Gastroesophageal sphincter (tissue), 4 donors: ENCODE measurements at places on chromosomes 7 and 10.
A peak's percentile ranks its signal among the peaks of the same experiment; 100 is the strongest.

GRCh38 chr7:123433665-123434064 lies 100.7 kb downstream of the IQUB start:
- ATAC-seq, result no peak

DNA sequence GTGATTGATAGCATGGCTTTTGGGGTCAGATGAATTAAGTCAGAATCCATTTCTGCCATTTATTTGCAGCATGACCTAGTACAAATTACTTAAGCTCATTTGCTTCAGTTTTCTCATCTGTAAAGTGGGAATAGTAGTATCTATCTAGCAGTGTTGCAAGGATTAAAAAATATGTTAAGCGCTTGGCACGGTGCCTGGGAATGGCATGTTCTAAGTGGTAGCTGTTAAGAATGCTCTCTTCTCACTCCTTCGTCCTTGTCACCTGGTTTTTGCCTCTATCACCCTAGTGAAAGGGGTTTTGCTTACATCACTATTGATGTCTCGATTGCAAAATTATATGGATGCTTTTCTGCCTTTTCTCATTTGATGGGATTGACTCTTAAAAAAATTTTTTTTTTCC lies 7.4 kb downstream of the TMEM248 start:
- no peak for ATAC-seq

DNA sequence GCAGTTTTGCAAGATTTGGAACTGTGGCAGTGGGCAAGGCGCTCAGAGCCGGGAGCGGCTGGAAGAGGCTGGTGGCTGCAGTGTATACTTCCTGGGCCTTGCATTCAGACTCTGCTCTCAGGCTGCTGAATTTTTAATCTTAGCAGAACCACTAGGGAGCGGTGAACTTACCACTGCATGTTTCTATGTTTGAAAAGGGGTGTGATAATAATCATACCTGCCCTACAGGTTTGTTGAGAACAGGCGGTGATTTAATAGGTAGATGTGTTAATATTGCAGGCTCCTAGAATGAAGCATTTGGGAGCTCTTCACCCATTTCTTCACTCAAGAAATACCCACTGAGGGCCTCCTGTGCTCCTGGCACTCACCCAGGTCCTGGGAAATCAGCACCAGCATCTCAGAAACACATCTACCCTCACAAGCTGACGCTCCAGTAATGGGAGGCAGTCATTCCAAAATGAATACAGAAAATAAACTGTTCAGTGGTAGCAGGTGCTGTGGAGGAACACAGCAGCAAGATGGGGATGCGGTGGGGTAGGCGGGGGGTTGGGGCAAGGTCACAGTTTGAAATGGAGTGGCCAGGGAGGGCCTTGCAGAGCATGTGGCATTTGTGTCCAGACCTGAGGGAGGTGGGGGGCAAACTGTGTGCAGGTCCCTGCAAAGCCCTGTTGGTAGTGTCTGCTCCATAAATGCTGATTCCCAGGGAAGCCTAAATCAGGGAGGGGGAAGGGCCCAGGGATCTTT lies 41.0 kb downstream of the VWA2 start:
- ATAC-seq, result no peak

DNA sequence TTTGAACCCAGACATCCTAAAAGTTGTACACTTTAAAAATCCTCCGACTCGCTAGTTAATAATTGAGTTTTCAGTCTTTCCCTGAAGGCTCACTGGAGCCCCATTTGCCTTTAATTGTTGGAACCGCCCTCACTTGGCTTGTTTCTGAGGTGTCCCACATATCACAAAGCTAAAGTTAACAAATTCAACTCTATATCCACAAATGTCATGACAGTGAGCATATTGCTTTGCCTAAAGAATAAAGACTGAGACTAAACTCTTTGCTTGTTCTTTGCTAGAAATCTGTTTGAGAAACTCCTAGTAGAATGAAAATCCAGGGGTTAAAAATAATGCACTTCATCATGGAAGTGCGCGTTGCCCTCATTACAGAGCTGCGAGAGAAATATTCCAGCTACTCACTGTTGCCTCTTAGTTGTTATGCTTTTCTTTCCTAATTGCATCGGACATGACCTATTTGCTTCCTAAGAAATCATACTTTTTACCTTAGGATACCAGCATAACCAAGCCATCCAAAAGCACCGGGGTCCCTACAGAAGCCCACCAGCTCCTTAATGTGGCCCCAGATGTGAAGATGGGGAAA lies 752 bp downstream of the THSD7A start:
- ATAC-seq, result peak; percentile 39

DNA sequence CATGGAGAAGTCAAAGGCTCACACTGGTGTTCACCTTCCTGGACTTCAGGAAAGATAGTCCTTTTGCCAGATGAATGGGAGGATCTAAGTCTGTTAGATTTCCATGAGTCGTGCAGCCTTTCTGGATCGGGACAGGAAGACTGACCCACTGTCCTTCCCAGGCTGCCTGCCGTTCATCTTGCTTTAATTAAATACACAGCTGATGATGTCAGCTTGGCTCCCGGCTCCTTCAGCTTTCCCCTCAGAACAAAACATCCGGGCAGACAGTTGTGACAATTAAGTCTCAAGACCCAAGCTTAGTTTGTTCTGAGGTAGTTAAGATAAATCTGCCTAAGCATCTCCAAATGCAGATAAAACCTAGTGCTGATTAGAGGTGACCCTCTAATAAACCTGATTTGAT lies 58.6 kb downstream of the AUTS2 start:
- peak; percentile 64 for ATAC-seq

GRCh38 chr7:8070451-8071180 lies 102.0 kb downstream of the GLCCI1 start:
- no peak for ATAC-seq

- no peak for ATAC-seq
Measured at GRCh38 chr7:52151559-52151958, 835.0 kb upstream of the COBL start.

DNA sequence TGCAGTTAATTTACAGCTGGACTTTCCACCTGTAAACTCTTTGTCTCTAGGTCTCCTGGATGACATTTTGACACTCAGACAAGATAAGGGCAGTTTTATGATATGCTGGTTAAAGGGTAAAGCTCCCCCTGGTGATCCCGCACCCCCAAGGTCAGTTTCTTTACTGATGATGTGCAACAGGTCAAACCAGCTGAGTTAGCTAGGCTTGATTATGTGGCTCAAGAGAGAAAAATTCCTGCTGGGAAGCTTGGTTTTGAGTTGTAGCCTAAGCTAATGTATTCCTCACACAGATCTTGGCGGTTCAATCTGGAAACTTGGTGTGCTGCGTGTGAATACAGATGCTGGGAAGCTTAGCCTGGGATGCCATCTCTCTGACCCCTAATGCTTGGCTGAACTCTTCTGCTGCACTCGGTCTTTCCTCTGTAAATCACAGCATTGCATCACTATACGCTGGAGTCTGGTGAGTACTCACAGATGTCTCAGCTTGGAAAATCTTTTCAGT lies 11.4 kb upstream of the AKR1D1 start:
- ATAC-seq, result no peak

GRCh38 chr10:128364631-128365030 lies 238.4 kb upstream of the MKI67 start:
- no peak for ATAC-seq

DNA sequence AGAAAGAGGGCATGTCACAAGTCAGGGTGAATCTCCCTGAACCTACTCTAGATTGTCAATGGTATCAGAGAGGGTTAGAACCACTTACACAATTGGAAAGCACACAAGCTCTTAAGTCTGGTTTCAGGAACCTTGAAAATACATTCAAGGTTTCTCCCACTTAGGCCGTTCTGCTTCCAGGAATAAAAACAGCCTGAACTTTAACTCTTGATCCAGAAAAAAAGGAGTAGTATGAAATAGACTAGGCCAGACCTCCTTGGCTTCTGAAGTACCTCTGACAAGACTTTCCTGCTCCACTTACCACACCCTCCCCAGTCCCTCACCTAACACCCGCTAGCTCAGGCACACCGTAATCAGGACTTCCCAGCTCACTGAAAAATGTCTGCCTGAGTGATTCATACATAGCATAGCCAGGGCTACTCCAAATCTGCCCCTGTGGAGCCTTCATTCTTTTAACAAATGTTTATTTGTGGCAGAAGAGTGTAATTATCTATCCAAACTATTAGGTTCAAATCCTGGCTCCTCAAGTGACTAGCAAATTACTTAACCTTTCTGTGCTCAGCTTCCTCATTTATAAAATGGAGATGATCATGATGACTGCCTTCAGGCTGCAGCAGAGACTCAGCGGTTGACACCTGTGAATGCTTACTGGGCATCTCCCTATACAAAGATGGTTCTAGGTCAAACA lies 30.3 kb upstream of the IL6 start:
- no peak for ATAC-seq

DNA sequence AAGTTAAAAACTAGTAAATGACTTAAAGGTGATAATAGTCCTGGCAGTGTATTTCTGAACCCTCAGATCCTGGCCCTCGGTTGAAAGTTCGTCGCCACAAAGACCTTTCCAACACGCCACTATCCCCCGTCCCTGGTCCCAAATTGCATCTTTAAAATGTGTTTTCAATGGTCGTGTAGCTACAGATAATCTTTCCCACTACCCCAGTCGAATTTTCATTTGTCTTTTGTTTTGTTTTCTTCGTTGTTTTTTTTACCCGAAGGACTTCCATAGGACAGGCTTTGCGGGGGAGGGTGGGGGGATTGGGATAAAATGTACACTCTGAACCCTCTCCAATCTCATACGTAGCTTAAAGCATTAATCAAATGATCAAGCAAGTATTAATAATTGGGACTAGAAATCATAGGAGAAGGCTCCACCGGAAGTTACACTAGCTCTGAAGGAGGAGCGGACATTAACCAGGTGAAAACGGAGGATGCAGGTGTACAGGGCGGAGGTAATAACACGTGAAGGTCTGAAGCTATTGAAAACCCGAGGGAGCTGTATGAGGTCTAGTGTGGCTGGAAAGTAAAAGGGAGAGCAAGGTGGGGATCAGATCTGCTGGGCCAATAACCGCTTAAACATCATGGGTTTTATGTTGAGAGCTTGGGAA lies 32.8 kb upstream of the PHF14 start:
- ATAC-seq, result no peak

GRCh38 chr10:102962267-102962666 lies 44.2 kb downstream of the CNNM2 start:
- ATAC-seq, result no peak

DNA sequence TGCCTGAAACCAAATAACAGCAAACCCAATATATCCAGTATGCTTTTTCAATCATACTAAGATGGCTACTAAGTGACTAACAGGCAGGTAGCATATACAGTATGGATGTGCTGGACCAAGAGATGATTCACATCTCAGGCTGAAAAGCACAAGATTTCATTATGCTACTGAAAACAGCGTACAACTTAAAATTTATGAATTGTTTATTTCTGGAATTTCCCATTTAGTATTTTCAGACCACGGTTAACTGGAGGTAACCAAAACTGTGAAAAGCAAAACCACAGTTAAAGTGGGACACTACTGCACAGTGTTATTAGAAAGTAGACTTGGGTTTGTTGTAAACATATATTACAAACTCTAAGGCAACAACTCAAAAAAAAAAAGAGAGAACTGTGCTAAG lies 91.5 kb downstream of the KMT2C start:
- no peak for ATAC-seq

DNA sequence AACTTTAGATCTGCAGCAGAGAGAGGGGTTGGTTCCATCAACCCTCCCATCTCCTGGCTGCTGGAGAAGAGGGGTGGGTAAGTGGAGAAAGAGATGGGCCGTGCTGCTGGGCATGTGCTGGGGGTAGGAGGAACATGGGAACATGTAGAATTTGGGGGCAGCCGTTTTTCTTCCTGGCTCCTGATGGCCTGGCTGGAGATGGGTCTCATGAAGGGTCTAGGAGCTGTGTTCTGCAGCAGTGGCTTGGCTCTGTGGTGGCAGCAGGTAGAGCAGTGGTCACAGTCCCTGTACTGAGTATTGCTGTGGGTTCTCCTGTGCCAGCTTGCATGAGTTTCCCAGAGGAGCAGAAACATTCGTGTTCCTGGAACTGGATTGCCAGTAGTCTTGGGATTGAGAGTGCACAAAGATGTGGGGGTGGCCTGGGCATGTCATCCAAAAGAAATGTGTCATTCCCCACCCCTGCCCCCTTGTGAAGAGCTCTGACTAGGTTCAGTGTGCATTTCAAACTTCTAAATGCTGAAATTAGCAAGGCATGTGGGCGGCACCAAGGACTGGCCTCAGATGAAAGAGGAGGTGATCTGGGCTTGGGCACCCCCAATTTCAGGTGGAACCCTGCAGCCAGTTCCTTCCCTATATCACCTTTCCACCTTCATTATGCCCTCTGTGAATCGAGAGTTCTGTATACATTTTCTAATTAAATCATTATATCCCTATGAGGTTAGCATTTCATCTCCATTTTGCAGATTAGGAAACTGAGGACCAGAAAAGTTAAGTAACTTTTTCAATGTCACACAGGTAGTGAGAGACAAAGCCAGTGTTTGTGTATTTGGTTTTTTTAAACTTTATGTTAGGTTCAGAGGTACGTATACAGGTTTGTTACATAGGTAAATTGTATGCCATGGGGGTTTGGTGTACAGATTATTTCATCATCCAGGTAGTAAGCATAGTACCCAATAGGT lies 2.1 kb downstream of the CHST3 start:
- no peak for ATAC-seq

- ATAC-seq, result no peak
Measured at GRCh38 chr10:29636178-29636577, 1.4 kb upstream of the SVIL start.

DNA sequence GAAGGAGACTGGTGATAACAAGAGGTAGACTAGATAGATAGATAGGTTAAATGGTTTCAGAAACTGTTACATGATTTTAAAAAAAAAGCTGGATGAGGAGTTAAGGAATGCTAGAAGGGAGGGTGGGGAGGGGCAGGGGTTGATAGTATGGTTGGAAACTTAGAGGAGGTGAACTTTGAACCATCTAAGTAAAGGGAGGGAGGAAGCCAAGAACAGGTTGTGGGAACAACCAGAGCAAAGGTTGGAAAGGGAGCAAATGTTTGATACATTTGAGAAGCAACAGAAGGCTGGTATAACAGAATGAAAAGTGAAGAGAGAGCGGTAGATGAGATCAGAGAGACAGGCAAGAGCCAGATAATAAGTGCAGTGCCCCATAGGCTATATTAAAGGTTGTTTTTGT lies 224.8 kb downstream of the FOXP2 start:
- ATAC-seq, result no peak

DNA sequence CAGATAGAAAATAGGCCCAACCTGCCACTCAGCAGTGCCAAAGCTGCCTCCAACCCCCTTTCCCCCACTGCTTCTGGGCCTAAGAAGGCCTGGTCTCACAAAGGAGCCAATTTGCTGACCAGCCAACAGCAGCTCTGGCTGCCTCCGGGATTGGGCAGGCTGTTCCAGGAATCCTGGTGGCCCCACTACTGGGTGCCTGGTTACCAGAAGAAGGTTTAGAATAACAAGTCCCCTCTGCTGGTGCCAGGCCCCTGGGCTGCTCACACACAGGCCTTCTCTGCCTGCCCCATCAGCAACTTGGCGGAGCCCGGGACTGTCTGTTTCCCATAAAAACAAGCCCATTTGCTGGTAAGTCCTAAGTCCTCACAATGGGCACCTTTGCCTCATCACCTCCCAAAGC lies 1.2 kb downstream of the PHKG1 start:
- ATAC-seq, result peak; percentile 31

- no peak for ATAC-seq
Measured at GRCh38 chr7:159195946-159196345, 51.3 kb upstream of the VIPR2 start.

- no peak for ATAC-seq
Measured at GRCh38 chr7:141407893-141408292, 143.3 kb upstream of the AGK start.
